ENCODE measurements at places on chromosomes 7 and 10.

DNA sequence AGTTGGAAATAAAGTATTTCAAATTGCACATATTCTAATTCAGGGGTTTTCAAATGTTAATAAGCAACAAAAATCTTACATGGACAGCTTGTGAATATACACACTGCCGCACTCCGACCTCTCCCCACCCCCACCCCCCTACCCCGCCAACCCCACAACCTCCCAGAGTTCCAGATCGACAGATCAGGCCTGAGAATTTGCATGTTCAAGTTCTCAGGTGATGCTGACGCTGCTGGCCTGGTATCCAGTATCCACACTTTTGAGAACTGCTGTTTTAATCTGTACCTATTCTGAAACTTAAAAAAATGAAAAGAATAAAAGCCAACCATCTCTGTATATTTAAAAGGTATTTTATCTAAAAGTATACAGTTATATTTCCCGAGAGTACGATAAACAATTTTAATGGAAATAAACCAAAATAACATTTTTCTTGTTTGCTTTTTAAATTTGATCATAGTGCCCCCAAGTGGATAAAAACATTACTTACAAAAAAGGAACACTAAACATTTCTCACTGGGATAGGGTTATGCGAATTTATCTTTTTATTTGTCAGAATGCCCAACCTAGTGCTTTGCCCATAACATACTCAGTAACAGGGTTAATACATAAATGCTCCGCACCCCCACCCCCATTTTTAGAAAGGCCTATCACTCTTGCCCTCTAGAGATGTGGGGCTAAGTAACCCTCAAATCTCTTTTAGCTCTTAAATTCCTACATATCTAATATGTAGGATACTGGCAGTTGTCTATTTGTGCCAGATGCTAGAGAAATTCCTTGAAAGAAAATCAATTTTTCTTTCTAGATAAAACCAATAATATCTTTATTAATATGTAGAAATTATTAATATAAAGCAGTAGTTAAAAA lies 166.3 kb downstream of the RNF133 start:
- DNase-seq: no peak

GRCh38 chr7:24241206-24241605 lies 42.8 kb upstream of the NPY start:
- no peak for DNase-seq

GRCh38 chr10:103546401-103546800 lies 52.9 kb downstream of the NEURL1 start:
- no peak for DNase-seq

GRCh38 chr10:120632047-120632446 lies 175.0 kb downstream of the PLPP4 start:
- no peak for DNase-seq

- no peak for DNase-seq
Observed at GRCh38 chr10:67657775-67658174, 38.2 kb downstream of the CTNNA3 start.

DNA sequence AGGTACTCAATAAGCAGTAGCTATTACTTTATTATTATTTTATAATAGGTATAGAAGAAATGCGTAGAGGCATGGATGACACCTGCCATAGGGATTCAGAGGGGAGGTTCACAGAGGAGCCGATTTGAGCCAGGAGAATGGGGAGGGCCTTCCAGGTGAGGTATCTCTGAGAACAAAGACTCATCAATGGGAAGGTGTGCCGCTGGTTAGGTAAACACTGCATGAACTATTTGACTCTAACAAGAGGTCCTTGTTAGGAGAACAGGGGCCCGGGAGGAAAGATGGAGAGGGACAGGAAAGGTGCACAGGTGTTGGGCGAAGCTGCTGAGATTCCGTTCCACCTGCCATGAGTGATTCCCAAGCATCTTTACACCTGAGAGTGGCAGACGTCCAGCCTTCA lies 41.8 kb upstream of the TMEM273 start:
- no peak for DNase-seq

GRCh38 chr10:69394020-69394419 lies 22.7 kb downstream of the TACR2 start:
- no peak for DNase-seq

Measured in globus pallidus (tissue), 1 donor.